Activated naive CD4-positive, alpha-beta T cell treated with anti-CD3 and anti-CD28 coated beads, Interleukin-2, amount 50 U/mL, for 16 hours (primary cell): ENCODE measurements at places on chromosomes 11 and 22.

DNA sequence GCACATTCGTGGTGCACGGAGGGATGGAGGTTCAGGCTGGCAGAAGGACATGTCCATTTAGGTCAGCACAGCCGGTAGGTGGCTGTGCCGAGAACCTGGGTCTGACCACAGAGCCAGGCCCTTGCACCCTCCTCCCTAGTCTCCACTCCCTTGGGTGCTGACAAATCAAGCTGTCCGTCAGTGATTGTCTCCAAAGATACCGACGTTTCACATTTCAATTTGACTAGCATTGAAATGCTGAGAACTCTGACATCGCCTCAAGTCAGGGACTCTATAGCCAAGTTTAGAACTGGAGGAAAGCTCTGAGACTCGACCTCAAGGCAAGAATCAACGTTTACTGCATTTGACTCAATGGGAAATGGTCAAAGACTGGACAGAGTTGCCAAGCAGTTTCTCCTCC, 1321.1 kb downstream of the TBC1D22A start:
- no peak for DNase-seq

DNA sequence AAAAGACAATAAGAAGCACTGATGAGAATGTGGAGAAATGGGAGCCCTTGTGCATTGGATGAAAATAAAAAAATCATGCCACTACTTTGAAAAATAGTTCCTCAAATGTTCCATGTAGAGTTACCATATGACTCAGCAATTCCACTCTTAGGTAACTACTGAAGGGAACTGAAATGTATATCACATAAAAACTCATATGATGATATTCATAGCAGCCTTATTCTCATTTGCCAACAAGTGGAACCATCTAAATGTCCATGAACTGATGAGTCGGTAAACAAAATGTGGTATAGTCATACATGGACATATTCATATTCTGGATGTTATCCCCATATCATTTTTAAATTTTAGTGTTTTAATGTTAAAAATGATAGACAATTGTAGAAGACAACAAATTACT, 3.5 kb downstream of the KRTAP5-9 start:
- no peak for DNase-seq

GRCh38 chr11:103529181-103529684, 420.0 kb downstream of the DYNC2H1 start:
- DNase-seq, result no peak

DNA sequence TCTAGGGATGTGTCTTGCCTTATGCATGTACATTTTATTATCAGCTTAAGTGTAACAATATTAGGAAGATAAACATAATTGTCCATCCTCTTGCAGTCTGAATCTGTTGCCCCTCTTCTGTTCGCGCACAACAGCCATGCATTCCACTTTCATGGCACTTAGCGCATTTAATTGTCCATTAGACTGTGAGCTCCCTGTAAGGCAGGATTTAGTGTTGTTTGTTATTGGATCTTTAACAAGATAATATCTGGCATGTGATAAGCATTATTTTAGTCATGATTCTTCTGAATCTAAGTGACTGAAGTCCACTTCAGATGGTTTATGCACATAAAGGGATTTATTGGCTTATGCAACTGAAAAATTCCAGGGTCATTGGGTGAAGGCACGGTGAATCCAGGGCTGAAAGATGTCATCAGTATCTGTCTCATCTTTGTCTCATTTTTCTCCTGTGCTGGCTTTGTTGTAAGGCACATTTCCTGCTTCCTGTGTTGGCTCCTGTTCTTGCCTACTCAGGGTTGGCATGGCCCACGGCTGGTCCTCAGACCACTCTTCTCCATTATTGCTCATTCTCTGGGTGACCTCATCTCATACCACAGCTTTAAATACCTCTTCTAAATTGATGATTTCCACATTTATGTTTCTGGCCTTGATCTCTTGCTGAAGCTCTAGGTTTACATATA, 37.6 kb downstream of the ATXN10 start:
- DNase-seq, result no peak

DNA sequence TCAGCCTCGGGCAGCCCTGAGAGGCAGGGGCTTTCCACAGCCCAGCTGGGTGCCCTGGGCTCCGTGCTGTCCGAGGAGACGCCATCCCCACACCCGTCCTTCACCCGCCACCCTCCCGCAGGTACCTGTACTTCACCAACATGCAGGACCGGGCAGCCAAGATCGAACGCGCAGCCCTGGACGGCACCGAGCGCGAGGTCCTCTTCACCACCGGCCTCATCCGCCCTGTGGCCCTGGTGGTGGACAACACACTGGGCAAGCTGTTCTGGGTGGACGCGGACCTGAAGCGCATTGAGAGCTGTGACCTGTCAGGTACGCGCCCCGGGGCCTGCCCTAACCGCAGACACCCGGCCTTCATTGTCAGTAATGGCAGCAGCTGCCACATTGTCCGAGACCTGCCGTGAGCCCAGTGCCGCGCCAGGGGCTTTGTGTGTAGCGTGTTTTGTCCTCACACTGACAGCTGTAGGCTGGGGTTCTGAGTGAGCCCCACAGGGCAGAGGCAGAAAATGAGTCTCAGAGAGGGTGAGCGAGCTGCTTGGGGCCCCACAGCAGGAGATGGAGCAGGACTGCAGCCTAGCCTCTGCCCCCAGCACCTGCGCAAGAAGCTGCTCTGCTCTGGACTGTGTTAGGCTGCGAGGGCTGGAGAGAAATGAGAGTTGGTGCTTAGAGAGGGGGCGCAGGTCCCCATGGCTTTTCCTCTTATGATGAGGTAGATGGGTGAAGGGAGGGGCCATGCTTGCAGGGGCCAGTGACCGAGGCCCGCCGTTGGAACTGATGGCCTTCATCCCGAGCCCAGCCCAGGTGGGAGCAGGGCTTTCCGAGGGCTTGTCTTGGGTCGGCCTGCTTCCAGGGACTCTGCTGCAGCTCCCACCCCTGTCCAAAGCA, 35.3 kb upstream of the PPP6R3 start:
- DNase-seq, result no peak

DNA sequence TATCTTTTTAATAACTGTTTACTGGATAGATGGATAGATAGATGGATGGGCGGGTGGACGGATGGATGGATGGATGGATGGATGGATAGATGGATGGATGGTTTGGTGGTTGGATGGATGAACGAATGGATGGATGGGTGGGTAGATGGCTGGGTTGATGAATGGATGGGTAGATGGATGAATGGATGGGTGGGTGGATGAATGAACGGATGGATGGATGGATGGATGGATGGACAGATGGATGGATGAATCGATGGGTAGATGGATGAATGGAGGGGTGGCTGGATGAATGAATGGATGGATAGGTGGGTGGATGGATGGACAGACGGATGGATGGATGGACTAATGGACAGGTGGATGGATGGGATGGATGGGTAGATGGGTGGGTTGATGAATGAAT, 13.8 kb upstream of the SLC22A12 start:
- DNase-seq, result no peak

DNA sequence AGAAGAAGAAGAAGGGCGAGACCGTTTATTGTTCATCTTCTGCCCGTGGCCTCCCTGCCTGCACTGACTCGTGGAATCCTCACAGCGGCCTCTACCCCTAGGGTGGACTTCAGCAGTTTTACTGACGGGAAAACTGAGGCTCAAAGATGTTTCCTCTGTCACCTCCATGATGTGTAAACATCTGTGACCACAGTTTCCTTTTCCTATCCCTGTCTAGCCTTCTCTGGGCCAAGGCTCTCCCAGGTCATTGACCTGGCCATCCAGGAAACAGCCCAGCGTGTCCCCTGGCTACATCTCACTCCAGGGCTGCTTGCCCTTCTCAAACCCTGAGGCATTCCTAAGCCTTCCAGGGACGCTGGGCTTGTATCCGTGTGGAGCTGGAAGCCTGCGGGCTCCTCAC, 49.0 kb upstream of the GCAT start:
- no peak for DNase-seq

- DNase-seq, result no peak
Measured at GRCh38 chr11:1532606-1533341, 39.3 kb downstream of the DUSP8 start.

- DNase-seq, result no peak
Measured at GRCh38 chr22:32557444-32557843, 82.8 kb downstream of the FBXO7 start.

GRCh38 chr11:97361812-97362378, 972.1 kb downstream of the JRKL start:
- DNase-seq, result no peak

- DNase-seq, result no peak
Measured at GRCh38 chr11:80846442-80846841, 1405.6 kb upstream of the TENM4 start.

DNA sequence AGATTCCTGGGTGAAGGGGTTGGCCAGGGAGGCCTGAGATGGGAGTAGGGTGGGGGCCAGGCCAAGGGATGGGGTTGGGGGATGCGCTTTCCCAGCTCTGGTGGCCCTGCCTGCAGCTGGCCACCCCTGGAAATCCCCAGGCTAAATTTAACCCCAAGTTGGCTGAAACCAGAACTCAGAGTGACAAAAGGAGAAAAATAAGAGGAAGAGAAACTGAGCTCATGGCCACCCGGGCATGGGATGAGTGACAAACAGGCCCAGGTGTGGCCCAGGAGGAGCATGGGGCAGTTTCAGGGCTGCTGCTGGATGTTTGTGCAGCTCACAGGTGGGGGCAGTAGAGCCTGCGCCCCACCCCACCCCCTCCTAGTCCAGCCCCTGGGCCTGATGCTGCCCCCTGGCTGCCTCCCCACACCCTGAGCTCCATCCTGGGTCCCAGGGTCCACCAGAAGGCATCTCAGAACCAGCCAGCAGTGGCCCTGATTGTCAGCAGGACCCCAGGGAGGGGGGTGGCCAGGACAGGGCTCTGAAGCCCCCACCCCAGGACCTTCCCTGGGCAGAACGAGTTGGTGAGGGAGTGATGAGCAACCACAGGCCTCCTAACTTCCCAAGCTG, 48.0 kb downstream of the IGLL5 start:
- no peak for DNase-seq

- DNase-seq, result no peak
Measured at GRCh38 chr22:21718499-21718898, 17.1 kb downstream of the YPEL1 start.

DNA sequence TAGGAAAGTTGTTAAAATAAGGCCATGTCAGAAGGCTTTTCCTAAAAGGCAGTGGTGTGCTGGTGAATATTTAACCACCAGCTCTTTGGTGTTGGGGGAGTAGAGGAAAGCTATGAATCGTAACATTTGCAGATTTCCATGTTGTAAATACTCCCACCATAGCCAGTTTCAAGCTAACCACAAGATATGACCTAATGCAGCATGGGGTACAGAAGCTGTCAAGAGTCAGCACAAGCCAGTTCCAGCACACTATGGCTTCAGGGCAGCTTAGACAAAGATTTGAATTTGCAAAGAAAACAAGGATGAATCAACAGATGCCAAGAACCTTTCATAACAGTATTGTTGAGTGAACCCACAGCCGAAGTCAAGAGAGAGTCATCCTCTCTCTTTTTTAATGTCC, 40.0 kb downstream of the COMMD9 start:
- DNase-seq, result no peak

GRCh38 chr11:104694259-104695064, 203.8 kb downstream of the CASP12 start:
- DNase-seq, result no peak

DNA sequence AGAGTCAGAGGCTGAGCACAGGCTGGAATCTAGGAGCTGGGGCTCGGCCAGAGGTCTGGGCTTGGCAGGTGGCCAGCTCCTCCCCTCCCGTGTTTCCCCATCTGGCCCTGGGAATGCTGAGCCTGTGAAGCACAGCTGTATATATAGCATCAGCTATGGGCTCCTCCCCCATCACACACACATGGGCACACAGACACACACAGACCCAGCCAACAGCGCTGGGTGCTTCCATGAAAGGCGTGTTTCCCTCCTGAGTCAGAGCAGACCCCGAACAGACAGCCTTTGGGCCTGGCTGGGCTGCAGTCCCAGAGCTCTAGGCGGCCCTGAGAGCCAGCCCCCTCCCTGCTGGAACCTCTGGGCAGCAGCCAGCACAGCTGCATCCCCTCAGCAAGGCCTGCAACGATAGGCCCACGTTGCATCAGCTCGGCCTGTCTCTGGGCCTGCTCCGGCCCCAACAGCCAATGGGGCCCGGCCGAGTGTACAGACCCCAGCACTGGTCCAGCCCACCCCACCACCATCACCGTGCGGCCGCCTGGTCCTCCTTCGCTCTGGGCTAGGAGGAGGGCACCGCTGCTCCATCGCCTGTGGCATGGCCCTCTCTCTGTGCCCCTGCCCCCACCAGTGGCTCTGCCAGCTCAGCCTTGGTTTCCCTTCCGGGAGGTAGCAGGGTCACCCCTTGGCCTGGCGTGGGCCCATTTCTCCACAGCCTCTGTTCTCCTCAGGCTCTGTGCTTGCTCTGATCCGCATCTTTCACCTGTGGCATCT, 7.6 kb upstream of the SERPINH1 start:
- no peak for DNase-seq

- DNase-seq, result no peak
Measured at GRCh38 chr11:18222814-18223421, 13.7 kb downstream of the SAA4 start.

DNA sequence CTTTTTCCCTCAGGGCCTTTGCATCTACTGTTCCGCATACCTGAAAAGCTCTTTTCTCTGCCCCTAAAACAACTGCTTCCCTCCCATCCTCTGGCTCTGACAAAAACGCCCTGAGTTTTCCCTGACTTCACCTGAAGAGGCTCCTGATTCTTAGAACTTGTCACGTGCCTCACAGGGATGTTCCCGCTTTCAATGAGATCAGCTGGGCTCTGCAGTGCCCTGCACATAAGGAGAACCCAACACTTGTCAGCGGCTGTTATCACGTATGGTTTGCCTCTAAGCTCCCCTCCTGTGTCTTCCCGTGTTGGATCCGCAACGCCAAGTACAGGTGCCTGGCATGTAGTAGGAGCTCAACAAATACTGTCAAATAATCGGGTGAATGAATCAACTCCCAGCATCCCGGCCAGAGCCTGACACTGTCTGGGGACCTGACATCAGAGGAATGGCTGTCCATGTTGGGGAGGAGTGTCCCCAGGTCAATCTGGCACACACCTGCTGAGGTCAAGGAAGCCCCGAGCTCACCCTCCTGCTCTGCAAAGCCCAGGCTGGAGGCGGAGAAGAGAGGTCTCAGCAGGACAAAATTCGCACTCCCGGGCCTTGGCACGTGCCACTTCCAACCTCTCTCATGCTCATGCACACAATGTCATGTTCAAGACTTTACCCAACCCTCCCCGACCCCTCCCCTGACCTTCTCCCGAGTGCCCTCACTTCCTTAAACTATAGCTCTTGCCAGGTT, 4.2 kb upstream of the GRK2 start:
- no peak for DNase-seq

DNA sequence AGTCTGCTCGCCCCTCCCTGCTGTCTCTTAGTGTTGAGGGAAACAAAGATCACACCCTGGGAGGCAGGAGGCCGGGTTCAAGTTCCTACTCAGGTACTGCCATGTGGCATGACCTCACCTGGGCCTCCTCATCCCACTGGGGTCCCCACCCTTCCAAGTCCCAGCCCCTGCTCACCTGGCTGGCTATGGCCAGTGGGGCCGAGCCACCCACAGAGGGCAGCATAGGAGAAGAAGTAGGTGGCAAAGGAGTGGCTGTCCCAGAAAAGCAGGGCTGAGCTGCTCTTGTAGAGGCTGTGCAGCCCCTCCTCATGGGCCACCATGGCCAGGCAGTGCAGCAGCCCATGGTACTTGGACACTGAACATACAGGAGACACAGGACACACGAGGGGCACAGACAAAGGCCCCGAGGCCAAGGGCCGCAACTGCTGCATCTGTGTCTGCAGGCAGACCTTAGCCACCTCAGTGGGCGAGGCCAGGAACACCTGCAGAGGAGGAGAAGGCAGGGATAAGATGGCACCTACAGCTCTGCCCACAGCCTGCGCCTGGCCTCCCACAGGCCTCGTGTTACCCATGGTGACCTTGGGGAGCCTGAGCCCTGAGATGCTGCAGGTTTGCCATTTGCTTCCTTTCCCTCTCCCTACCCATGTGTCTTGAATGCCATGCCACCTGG, 50.6 kb upstream of the MPEG1 start:
- DNase-seq, result no peak

GRCh38 chr22:27915986-27916385, 3.1 kb downstream of the PITPNB start:
- DNase-seq, result no peak
